ENCODE measurements at places on chromosomes 13 and 19.

DNA sequence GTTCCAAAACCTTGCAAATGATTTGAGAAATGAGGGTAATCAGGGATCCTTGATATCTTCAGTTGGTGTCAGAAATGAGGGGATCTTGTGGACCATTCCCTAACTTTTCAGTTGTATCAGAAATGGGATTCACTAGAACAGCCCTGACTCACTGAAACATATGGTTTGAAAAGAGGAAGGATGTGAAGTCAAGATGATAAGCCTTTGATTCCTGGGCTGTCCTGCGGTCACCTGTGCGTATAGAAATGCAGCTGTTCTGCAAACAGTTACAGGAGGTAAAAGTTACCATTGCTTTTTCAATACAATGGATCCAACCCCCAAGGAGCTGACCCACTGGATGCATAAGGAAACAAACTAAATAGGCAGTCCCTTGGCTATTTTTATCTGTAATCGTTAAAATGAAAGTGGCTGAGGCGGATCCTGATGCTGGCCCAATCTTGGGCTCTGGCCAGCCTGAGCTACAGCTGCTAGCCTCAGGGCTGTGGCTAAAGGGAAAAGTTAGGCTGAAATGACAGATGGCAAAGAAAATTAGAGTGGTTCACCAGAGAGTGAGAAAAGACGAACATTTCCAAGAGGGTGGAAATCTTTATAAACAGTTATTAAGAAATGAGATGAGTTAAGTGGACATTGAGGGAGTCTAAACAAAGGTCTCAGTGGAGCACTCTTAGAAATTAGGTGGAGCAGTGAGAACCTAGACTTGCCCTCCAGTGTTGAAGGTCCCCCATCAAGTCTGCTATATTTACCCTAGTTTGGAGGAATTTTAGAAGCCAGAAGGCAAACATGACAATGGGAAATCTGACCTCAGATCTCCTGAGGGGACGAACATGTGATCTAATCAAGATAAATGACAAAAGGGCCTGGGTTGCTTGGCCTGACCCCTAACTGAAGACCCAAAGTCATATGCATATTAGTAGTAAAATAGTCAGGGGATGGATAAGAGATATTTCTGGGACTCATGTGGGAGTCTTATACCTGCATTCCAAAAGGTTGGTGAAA, 7.6 kb downstream of the SIGLECL1 start:
- no peak for DNase-seq

DNA sequence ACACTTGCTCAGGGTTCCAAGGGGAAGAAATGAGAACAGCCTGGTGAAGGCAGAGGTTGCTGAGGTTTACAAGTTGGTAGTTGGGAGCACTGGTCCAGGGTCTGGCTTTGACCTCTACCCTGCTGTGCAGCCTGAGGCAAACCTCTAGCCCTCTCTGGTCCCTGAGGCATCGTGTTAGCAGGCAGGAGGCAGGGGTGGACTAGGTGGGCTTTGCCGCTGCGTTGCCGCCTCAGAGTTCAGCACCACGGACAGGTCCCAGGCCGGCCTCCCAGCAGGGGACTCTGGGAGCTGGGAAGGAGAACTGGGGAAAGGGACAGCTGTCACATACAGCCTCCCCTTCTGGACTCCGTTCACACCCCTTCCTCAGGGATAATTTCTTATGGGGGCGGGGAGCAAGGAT, 3.1 kb downstream of the NCAN start:
- DNase-seq: no peak

DNA sequence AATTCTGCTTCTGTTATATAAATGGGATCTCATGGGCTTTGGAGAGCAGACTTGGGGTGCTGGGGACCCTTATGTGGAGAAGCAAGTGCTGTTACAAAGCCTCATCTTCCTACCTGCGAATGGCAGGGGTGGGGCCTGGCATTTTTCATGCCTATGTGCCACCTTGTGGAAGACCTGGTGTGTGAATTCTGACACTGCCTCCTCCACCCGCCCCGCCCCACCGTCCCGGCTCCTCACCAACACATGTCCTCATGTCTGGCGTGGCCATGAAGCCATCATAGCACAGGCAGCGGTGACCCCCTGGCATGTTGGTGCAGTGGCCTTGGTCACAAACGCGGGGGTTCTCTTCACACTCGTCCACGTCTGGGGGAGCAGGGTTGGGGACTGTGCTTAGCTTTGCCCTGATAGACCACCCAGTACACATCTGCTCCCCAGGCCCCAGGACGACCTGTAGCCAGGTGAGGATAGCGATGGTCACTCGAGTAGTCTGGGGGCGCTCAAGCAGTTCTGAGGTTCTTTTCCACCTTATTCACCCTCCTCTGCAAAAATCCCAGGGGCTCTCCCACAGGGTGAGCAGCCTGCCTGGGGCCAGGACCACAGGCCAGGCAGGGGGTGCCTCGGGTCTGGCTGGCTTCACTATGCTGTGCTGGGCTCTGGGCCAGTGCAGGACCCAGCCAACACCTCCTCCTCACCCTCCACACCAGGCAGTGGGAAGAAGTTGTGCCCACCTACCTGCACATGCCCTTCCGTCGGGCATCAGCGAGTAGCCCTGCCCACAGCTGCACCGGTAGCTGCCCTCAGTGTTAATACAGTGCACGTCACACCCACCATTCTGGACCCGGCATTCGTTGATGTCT, 32.7 kb downstream of the FBN3 start:
- DNase-seq: no peak

DNA sequence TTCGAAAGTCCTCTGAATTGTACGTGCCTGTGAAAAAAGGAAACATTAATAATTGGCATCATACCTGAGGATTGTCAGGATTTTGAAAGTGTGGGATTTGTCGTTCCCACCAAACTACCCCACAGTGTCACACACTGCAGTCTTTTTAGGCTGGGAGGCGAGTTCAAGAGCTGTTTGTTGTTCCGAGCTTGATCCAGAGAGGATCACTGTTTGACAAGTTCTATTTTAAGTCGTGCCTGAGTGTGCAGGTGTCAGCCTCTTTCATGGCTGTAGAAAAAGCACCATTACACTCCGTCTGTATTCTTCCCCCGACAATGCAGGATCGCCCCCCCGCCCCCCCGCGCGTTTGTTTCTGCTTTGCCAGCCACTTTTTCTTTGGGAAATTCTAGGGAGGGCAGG, 635 bp upstream of the NBEA start:
- DNase-seq: no peak

DNA sequence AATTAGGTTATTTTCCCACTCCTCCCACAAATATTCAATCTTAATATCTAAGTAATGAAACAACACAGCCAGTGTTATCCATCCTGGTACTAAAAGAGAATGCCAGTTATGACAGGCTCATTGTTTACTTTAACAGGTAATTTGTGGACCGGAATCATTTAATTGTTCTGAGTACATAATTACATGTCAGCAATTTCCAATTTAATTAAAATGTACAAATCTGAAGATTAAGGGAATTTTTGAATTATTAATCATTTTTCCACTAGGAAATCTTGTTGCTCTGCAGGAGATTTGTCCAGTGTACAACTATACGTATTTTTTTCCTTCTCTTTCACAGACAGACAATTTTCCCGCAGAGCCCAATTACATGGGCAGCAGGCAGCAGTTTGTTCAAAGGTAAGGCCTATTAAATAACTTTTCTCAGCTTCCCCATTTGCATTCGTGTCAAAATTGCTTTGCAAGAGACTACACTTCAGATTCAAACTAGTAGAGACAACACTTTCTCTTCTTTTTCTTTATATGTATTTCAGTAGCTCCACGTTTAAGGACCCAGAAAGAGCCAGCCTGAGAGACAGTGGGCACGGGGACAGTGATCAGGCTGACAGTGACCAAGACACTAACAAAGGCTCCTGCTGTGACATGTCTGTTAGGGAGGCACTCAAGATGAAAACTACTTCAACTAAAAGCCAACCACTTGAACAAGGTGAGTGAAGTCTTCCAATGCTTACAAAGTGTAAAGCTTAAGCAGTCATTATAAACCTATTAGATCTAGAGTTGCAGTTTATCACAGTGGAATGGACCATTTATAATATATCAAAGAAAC, 34.8 kb downstream of the PCDH17 start:
- DNase-seq: no peak

DNA sequence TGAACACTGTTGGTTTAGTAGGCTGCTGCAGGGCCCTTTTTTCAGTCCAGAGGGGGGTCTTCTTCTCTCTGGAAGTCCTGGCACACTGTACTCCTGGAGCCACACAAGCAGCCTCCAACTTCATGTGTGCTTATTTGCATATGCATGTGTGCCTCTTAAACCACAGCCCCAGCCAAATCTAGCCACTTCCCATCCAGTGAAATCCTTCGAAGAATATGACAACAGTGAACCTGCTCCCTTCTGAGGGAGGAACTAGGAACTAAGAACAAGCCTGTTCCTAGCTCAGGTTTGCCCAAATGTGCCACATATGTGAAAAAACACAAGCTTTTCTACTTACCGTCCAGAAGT, 348.5 kb downstream of the FOXO1 start:
- no peak for DNase-seq

DNA sequence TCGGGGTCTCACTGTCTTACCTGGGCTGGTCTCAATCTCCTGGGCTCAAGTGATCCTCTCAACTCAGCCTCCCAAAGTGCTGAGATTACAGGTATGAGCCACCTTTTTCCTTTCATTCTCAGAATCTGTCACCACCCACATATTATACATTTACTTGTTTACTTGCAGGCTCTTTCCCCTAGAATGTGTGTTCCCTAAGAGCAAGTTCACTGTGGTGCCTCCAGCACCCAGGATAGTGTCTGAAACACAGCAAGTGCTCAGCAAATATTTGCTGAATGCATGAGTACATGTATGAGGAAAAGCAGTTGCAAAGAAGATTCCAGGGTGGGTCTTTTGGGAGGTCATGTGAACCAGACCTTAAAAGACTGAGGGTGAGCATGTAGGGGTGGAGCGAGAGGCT, 96.8 kb downstream of the RGCC start:
- no peak for DNase-seq

Measured in posterior cingulate gyrus (tissue), 11 donors.